Sigmoid colon (tissue), 7 donors: ENCODE measurements at places on chromosomes 4 and X. TPM values are rescaled to one million over a fixed set of nuclear protein-coding genes. Genes with fewer than 3 reads are reported as not detected.

SYAP1 gene
- total RNA-seq = 17.5 TPM

FGF2 gene
- total RNA-seq = 42.8 TPM

DNA sequence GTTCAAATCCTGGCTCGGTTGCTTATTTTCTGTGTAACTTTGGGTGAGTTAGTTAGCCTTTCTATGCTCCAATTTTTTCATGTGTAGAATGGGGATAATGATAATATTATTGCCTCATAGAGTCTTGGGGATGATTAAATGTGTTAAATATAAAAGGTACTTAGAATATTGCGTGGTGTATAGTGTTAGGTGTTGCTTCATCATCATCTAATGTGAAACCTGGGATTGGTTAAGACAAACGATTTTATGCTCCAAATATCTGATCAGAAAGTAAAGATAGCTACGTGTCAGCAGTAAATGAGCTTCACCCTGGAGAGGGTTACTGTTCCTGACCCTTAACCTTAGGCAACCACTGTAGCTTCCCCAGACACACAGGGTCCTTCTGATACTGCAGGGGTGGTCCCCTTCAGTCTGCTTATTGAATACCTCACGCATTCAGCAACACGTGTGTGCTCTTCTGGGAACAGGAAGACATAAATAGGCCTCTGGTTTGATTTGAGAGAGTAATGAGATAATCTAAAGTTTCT lies 50.1 kb downstream of the GPAT3 start:
- DNase-seq = no peak

GRCh38 chr4:123397144-123398065 lies 810 bp downstream of the SPRY1 start:
- DNase-seq = peak; percentile 78

DNA sequence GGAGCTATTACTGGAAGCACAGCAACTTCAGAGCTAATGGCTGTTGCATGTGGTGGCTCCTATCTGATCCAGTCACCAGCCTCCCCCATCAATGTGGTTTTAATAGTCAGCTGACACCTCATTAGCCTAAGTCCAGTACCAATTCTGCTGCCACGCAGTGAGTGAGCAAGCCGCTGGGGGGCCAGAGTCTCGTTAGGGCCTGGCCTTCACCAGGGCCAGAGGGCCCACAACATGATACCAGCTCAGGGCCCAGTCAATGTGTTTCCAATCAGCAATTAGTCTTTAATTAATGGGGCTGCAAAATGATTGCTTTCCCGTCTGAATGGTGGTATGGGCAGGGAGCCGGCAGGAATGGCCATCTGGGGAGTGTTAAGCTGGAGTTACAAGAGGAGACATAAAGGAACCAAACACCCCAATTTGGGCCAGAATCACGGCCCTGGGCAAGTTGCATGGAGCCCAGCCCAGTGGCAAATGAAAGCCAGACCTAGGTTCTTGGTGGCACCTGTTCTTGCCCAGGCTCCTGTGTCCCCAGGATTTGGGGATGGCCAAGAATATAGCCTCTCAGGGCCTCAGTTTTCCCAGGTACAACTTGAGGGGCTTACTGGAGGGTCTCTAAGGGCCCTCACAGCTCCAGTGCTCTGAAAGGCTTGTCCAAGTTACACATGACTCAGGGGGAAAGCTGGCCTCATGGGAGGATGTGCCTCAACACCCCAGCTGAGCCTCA lies 119.2 kb downstream of the EFNB1 start:
- DNase-seq = no peak

DNA sequence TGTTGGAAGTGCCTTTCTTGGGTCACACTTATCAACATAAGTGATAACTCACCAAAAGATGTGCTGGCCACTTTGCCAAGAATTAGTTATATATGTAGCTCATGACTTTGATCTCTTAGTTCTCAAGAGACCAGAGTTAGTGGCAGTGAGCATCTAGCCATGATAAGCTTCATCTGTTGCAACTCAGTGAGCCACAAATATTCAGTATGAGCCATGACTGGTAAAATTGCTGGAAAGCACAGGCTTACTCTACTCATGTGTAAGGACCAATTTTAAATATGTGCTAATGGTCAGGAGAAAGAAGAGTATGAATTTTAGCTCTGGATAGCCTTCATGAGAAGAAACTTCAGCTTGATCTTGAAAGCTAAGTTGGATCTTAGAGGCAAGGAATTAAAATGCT lies 59.4 kb upstream of the TLL1 start:
- no peak for DNase-seq

DNA sequence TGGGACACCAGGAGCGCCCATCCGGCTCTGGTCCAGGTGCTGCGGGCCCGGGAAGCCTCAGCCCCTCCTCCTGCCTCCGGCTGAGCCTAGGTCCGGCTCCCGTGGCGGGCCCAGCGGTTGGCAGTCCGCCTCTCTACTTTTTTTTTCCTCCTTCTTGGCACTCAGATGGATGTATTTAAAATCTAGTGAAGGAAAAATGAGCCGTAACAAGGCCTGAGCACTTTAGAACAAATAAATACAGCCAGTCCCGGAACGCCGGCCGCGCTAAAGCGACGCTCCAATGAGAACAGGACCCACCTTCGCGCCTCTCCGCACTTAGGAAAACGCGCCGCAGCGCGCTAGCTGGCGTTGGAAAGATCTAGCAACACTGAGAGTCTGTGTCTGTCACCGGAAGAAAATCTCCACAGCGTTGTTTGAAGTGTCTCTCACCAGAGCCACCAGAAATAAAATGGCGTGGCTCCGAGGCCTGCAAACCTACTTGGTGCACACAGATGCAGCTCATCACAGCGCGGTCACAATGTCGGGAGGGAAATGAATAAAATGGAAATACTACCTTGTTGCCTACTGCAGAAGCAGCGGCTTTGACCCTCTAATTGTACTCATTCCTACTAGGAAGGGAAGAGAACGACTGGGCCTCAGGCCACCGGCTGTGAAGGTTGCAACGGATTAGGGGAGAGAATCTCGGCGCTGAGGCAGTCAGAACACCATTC lies 4.7 kb downstream of the NEUROG2 start:
- no peak for DNase-seq

DNA sequence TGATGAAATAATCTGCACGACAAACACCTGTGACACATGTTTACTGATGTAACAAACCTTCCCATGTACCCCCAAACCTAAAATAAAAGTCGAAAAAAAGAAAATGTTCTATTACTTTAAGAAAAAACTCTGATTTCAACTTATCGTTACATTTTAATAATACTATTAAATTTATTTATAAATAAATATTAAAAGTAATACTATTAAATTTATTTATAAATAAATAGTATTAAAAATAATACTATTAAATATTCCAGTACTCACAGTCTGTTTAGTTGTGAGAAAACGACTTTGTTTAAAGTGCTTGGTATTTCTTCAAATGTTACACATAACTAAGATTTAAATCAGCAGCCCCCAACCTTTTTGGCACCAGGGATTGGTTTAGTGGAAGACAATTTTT lies 471.6 kb upstream of the PRKX start:
- DNase-seq = no peak

DNA sequence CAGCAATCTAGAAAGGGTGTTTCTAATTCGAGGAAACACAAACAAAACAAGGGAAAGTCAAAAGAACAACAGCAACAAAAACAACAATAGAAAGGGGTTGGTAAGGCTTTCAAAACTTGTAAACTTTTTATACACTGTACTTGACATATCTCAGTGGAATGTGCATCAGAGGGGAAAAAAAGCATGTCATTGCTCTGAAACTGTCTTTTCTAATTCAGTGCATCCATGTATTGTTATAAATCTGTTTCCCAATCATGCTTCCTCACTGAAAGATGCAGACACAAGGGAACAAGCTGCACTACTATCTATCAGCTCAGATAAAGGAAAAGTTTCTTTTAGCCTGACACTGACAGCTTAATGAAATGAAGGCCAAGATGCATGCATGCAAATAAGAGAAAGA lies 44.2 kb upstream of the PCDH18 start:
- DNase-seq = no peak
